ENCODE measurements at places on chromosomes 11 and 22.

DNA sequence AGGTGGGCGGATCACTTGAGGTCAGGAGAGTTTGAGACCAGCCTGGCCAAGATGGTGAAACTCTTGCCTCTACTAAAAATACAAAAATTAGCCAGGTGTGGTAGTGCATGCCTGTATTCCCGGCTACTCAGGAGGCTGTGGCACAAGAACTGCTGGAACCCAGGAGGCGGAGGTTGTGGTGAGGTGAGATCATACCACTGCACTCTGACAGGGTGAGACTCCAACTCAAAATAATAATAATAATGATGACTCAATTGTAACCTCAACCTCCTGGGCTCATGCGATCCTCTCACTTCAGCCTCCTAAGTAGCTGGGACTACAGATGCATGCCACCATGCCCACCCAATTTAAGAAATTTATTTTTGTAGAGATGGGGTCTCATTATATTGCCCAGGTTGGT, 15.6 kb upstream of the CHRNA10 start:
- no peak for DNase-seq

DNA sequence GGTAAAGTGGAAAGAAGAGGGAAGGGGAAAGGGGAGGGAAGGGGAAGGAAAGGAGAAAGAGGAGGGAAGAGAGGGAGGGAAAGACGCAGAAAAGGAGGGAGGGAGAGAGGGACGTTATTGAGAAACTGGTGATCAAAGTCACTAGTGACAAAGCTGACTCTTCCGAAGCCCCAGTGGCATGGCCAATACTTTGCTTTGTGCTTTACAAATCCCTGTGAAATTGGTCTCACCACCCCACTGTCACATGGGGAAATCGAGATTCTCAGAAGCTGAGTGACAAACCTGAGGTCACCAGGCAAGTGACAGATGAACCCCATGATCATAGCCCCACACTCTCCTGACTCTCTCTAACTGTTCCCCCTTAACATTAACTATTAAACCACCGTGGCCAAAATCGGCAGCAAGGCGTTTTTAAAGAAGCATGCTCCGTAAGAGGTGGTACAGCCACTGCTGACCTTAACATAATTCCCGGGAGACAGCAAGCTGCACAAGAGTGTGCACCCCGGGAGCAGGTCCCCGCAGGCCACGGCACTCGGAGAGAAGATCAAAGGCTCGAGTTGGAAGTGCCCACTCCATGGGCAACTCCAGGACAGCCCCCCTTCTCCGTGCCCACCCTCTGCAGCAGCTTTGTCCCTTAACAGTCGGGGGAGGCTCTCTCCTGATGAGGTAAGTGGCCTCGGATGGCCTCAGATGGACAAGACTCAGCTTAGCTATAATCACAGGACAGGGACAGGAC, 34.8 kb downstream of the CELSR1 start:
- no peak for DNase-seq

DNA sequence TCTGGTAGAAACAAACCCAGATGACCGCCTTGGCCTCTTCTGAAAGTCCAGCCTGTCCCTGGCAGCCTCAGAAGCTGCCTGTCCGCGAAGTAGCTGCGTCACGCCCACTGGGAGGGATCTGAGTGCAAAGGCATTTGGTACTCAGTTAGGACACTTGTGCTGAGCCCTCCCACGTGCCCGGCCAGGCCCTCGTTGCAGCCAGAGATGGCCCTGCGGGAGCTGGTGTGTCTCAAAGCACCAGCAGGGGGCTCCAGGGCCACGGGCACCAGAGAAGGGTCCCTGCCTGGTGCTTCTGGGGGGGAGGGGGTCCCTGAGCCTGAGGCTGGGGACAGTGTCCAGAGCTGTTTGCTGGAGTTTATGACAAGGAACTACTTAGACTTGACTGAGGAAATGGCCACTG, 5.8 kb downstream of the SELENOO start:
- no peak for DNase-seq

- DNase-seq: no peak
Measured at GRCh38 chr11:72507050-72507449, 72.7 kb upstream of the CLPB start.

GRCh38 chr11:121132211-121132976, 31.4 kb downstream of the TECTA start:
- no peak for DNase-seq

GRCh38 chr11:134857035-134857434, 445.0 kb upstream of the B3GAT1 start:
- DNase-seq: no peak

DNA sequence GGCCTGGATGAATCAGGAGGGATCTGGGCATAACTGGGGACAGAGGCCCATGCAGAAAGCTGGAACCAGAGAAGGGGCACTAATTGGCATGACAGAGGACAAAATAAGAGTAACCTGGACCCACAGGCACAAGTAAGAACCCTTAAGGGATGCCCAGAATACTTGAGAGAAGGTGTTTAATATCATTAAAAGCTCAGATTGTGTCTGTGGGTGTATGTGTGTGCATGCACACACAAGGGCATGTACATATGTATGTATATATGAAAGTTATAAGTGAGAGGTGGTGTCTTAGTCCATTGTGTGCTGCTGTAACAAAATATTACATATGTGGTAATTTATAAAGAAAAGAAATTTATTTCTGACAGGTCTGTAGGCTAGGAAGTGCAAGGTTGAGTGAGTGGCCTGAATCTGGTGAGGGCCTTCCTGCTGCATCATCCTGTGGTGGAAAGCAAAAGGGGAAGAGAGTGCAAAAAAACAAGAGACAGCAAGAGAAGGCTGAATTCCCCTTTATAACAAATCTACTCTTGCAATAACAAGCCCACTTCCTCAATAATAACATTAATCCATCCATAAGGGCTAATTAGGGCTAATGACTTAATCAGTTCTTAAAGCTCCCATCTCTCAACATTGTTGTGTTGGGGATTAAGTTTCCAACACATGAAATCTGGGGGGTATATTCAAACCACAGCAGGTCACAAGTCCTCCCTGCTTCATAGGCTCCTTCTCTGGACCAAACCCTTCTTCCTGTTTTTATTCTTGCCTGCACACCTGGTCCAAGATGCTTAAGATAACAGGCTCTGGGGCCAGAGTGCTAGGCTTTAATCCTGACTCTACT, 68.3 kb upstream of the POU2AF2 start:
- DNase-seq: no peak

DNA sequence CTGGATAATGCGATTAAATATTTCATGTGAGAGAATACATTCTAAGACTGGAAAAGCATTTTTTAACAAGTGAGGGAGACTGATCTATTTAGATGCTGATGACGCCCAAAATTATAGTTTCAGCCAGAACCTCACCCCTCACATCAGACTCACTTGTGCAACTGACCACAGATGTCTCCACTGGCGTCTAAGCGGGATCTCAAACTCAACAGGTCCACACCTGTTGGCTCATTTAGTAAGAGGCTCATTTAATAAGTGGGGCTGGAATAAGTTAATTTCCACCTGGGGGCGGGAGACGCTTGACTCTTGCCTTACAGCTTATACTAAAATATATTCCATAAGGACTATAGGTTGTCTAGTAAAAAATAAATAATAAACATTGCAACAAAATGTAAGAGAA, 47.5 kb downstream of the MORC2 start:
- DNase-seq: no peak

DNA sequence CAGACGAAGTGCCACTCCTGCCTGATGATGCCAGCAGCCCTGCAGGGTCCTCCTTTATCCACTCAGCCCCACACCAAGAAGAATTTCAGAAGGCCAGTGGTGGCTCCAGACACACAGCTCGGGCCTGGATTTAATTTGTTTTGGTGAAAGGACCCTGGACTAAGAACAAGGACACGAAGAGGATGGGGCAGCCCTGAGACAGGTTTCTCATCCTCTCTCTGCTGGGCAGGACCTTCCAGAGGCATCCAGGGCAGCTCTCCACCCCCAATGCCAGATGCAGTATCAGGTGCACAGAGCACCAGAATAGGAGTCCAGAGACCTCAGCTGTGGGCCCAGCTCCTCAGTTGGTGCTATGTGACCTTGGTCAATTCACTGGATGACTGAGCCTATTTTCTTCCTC, 72.0 kb downstream of the TRIM29 start:
- no peak for DNase-seq

DNA sequence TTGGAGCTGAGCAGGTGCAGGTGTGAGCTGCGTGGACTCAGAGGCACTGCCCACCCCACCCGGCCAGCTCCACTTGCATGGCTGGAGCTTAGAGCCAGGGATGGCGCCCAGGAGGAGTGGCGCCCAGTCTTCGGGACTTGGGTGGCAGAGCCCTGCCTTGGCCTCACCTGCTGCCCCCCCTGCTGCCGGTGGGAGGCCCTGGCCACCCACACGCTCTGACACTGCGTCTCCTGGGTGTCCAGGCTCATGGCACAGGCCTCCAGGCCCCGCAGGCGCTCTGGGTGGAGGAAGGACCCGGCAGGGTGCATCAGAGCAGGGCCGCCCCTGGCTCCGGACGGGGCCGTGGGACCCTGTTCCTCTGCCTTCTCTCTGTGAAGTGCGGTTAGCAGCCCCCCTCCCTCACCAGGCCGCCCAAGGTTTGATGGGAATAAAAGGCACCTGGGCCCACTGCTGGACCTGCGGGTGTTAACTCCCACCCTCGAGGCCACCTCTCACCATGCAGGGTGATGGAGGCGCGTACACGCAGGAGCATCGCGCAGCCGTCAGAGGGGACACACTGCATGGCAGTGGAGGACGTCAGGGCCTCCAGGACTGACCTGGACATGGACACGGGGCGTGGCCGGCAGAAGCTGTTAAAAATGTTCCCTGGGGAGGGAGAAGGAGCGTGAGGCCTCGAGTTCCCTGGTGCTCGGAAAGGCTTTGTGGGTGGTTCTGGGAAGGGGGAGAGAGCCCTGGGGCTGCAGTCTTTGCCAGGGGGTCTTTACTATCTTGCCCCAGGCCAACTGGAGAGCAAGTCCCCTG, 11.8 kb downstream of the IL17REL start:
- no peak for DNase-seq

DNA sequence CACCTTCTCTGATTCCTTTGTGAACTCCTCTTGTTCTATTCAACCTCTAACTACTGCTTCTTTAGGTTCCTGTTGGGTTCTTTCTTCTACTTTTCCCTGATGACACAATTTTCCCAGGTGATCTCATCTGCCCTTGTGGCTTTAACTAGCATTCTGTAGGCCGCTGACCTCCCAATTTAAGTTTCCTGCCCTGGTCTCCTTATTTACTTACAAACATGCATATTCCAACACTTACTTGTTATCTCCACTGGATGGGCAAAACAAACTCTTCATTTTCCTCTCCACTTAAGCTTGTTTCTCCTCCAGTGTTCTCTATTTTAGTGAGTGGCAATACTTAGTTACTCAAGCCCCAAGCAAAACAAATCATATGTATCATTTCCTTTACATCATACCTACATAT, 734.5 kb downstream of the METTL15 start:
- no peak for DNase-seq

GRCh38 chr11:116533186-116533825, 239.5 kb downstream of the BUD13 start:
- no peak for DNase-seq

GRCh38 chr11:69775163-69775755, at the start of gene FGF4:
TSS of gene FGF4 (minus strand) at chr11:69775341. CDS start at chr11:69775084, 257 bp downstream.
- DNase-seq: no peak

GRCh38 chr22:25909614-25910387, 167.8 kb downstream of the MYO18B start:
- DNase-seq: no peak

DNA sequence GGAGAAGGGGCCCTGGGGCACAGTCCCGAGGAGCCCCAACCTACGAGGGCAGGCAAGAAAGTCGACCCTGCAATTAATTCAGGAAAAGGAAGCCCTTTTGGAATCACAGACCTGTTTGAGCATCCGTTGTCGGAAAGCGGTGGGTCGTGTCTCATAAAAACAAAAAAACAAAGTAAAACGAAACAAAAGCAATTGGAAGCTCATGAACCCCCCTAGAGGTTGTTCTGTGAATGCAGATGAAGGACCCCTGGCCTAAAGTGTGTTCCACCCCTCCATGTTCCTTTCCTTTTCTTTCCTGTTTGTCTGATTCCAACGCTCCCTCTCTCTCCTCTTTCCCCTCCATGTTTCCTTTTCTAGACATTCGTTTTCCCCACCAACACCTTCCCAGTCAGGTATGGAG, 203.7 kb downstream of the GRIK4 start:
- DNase-seq: no peak

GRCh38 chr11:15845261-15845660, 511.1 kb downstream of the SOX6 start:
- no peak for DNase-seq

DNA sequence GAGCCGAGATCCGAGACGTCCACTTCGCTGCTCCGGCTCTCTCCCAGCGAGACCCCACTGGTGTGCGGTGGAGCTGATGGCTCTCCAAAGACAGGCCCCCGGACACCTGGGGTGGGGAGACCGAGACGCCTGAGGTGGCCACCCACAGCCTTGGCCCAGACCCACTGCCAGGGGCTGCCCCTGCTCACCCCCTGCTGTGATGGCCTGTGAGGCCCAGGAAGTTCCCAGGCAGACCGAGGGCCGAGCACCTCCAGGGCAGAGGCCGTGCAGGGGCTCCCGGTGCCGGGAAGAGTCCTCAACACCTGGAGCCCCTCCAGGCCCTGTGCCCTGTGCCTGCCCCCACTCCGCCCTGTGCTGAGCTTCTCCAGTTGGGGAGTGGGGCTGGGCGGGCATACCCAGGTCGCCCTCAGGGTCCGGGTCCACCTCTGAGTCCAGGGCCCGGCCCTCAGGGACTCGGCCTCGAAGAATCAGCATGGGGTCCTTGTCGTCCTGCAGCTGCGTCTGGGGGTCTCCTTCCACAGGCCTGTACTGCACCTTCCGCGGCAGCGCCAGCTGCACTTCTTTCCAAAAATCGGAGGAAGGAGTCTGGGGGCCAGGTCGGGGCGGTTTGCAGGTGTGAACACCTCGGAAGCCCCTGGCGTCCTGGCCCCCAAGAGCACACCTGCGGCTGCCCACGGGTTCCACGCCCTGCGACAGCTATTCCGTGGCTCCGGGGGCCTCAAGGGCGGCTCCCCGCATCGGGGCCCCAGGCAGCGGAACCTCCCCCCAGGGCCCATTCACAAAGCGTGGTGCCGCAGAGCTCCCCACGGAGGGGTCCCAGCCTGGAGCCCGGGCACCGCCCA, 8.6 kb downstream of the SIGIRR start:
- DNase-seq: no peak

GRCh38 chr11:64445651-64446050, 86.7 kb downstream of the RPS6KA4 start:
- no peak for DNase-seq

DNA sequence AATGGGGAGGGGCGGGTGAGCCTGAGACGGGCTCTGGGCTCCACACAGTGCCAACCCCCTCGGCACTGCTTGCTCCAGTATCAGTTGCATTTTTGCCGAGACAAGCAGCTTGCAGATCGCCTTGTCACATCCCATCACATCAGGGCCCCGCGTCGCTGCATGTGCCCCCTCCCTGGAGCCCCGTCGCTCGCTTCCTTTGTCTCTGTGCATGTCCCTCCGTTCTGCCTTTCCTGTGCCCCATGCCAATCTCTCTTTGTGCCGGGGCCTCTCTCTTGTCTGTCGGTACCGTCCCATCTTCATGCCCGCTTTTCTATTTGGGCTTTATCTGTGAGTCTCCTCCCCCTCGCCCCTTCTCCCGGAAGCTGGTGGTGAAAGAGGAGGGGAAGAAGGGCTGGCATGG, 202.2 kb downstream of the CEP164 start:
- no peak for DNase-seq

DNA sequence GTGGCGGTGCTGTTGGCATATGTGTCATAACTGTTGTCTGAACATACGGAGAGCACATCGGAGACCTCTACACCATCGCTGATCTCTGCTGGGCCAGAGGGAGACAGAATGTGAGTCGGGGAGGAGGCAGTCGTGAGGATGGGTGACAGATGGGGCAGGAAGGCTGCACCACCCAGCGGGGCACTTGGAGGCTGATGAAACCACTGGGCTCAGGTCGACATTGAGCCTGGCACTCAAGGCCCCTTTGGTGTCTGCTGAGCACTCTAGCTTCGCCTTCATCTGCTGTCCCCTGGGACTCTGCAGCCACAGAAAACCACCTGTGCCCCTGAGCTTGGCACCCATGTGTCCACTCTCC, 2.5 kb upstream of the KLHL35 start:
- DNase-seq: no peak
